Pons (tissue), 1 donor: ENCODE measurements at places on chromosomes 1 and 21.

GRCh38 chr1:38474738-38475623 is 384.6 kb downstream of the RRAGC start:
- DNase-seq = no peak

DNA sequence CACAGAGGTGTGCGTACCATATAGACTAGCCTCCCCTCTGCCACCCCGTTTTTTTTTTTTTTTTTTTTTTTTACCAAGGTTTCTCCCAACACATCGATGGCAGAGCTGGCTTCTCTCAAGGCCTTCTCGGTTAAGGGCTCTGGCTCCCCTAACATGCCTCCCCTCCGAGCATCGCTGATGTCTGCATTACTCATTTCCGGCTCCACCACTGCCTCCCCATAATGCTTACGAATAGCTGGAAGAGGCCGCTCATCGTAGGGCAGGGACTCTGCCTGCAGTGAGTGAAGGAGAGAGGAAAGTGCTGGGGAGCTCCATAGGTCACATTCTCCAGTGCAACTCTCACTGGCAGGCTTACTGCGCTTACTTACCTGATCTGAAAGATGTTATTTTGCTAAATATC is 20.6 kb downstream of the CEP104 start:
- DNase-seq = no peak

- no peak for DNase-seq
Measured at GRCh38 chr1:31761883-31762282, 2.3 kb downstream of the ADGRB2 start.

GRCh38 chr1:196577386-196577785 is 30.9 kb downstream of the KCNT2 start:
- DNase-seq = no peak

GRCh38 chr21:36916718-36917117 is 49.8 kb downstream of the HLCS start:
- DNase-seq = no peak

- no peak for DNase-seq
Measured at GRCh38 chr1:112704934-112705627, 1.8 kb downstream of the RHOC start.

GRCh38 chr1:211497489-211498045 is 5.6 kb upstream of the RD3 start:
- DNase-seq = no peak

- no peak for DNase-seq
Measured at GRCh38 chr1:110004583-110004982, 20.0 kb downstream of the AHCYL1 start.

DNA sequence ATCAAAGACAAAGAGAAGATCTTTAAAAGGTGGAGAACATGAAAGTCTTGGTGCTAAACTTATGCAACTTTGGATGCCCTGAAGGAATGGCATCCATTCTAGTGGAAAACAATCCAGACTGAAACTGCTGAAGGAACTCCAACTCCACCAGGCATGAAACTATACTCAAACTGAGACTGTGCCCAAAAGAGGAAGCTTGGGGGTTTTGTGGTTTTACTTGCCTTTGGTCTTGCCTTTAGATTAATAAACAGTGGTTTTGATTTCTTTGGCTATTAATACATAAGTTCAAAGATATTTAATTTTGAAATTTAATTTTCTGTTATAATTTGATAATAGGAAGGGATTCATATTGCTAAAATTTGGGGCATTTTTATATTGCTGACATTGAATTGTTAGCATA is 17.4 kb upstream of the SLC30A10 start:
- DNase-seq = no peak

DNA sequence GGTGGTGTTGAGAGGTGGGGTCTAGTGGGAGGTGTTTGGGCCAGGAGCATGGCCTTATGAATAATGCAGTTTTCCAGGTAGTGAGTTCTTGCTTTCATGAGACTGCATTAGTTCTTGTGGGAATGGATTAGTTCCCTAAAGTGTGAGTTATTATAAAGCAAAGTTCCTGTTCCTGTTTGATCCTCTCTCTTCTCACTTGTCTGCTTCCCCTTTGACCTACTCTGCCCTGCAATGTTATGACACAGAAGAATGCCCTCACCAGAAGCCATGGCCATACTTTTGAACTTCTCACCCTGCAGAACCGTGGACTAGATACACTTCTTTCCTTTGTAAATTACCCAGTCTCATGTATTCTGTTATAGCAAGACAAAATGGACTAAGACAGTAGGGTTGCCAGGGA is 53.6 kb downstream of the MAP3K7CL start:
- peak; percentile 48 for DNase-seq

- no peak for DNase-seq
Measured at GRCh38 chr1:156436141-156437036, 64.2 kb downstream of the MEF2D start.
